ENCODE measurements at places on chromosomes 12 and 14. TPM values are rescaled to one million over a fixed set of nuclear protein-coding genes. Genes with fewer than 3 reads are reported as not detected.

DNA sequence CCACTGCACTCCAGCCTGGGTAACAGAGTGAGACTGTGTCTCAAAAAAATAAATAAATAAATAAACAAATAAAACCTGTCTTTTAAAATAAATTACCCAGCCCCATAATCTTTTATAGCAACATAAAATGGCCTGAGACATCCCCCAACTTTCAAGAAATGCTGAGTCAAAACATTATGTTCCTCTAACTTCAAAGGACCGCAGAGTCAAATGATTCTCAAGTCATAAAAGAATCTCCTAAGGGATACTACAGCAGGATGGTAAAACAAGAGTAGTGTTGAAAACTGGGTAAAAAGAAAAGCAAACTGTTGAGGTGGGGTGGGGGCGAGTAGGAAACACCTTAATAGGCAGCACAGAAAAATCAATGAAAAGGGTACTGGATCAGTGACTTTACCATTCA, 9.5 kb downstream of the BLTP3B start:
- no peak overlapping the region for H3K27ac ChIP-seq
- no peaks in the 10 kb centered on the region for H3K27me3 ChIP-seq
- H3K4me1 ChIP-seq, result peaks cover 4% of the 10 kb centered on the region

DNA sequence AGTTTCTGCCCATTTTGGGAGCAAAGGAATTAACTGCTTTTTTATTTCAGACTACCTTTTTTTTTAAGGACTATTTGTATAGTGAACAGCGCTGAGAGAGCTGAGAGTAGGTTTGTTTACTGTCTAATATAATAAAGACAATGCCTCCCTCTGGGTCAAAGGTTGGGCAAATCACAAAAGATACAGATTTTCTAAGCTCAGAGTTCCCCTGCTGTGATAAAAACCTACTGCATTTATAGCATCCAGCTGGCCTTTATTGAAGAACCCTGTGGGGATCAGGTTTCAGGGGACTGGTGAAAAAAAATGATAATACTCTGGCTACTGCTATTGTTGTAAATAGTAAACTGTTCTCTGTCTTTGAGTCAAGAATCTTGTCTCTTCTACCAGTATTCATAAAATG, 28.7 kb downstream of the CCDC59 start:
- H3K27ac ChIP-seq, result no peak overlapping the region
- peaks cover 28% of the 10 kb centered on the region for H3K27me3 ChIP-seq
- no peak for DNase-seq
- no peaks in the 10 kb centered on the region for H3K4me1 ChIP-seq
- no peak overlapping the region for H3K4me3 ChIP-seq

DNA sequence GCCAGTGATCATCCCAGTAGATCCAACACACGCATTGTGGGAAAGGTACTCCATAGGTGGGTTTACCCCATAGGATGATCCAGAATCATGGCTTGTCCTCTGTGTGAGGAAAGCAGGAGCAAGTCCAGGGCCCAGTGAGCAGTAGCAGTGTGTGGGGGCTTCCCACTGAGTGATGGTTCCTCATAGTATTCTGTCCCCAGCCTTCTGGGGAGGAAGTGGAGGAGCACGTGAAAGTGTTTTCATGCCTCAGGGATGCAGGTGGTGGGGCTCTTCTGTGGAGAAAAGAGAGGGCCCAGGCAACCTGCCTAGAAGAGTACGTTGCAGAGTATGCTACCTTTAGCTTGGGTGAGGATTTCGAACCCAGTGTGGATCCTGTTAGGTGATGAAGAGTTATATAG, 56.5 kb downstream of the SUSD6 start:
- DNase-seq, result no peak
- H3K4me3 ChIP-seq, result no peak overlapping the region
- H3K27ac ChIP-seq, result peak overlapping the region; percentile 68
- no peaks in the 10 kb centered on the region for H3K27me3 ChIP-seq
- H3K36me3 ChIP-seq, result peaks cover 11% of the 10 kb centered on the region

GRCh38 chr14:70730393-70730792, 78.9 kb downstream of the MAP3K9 start:
- no peaks in the 10 kb centered on the region for H3K27me3 ChIP-seq
- no peak overlapping the region for H3K4me3 ChIP-seq
- no peaks in the 10 kb centered on the region for H3K36me3 ChIP-seq
- no peak overlapping the region for H3K27ac ChIP-seq
- no peaks in the 10 kb centered on the region for H3K4me1 ChIP-seq

DNA sequence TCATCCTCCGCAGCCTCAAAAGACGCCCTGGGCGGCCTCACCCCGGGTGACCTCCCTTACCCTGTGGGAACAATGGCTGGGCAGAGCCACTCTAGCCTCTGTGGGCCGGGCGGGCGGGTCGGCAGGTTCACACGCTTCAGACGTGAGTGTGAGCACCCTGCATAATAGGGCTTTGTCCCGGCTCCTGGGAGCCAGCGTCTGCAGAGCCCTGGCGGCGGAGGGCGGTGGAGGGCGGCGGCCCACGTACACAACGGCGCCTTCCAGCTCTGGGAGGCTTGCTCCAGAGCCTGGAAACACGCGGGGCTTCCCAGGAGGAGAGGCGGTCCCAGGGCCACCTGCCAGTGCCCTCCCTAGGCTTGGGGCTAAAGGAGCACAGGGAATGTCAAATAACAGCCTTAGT, 205.6 kb downstream of the BCL11B start:
- no peak overlapping the region for H3K27ac ChIP-seq
- no peak overlapping the region for H3K4me3 ChIP-seq
- H3K27me3 ChIP-seq, result peaks cover 14% of the 10 kb centered on the region
- no peak for DNase-seq
- no peaks in the 10 kb centered on the region for H3K4me1 ChIP-seq

DNA sequence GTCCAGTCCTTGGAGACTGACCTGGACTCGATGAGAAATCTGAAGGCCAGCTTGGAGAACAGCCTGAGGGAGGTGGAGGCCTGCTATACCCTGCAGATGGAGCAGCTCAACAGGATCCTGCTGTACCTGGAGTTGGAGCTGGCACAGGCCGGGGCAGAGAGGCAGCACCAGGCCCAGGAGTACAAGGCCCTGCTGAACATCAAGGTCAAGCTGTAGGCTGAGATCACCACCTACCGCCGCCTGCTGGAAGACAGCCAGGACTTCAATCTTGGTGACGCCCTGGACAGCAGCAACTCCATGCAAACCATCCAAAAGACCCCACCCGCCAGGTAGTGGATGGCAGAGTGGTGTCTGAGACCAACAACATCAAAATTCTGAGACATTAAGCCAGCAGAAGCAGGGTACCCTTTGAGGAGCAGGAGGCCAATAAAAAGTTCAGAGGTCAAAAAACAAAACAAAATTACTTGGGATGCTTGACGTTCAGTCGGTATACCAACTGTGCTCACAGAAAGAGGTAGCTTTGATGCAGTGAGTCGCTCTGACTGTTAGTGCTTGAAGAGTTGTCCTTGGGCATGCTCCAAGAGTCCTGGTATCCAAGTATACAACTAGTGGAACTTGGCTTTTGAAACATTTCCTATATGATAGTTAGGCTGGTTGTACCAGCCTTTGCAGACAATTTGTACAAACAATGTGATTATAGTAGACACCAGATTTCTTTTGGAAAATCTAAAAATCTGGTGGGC, 4.8 kb downstream of the MED6 start:
- no peak overlapping the region for H3K27ac ChIP-seq
- peaks cover 30% of the 10 kb centered on the region for H3K36me3 ChIP-seq
- peaks cover 21% of the 10 kb centered on the region for H3K4me1 ChIP-seq
- no peaks in the 10 kb centered on the region for H3K27me3 ChIP-seq
- no peak for DNase-seq

DNA sequence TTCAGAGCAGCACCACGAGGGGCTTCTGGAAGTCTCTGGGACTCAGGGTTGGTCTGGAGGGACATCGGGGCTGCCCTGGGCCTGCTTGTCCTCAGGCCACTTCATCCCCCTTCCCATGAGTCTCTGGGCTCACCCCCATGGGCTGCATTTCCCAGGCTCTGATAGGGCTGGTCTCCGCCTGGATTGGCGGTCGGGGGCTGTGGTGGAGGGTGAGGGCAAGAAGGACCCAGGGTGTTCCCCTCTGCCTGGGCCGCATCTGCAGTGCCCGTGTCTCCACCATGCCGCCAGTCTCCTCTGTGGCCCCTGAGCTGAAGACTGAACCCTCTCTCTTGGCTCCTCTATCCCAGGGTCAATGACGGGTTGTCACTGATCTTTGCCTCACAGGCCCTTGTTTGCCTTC, 242.1 kb downstream of the ADGRD1 start:
- H3K4me3 ChIP-seq, result no peak overlapping the region
- no peak for DNase-seq
- no peaks in the 10 kb centered on the region for H3K36me3 ChIP-seq
- H3K27ac ChIP-seq, result no peak overlapping the region
- peaks cover 3% of the 10 kb centered on the region for H3K27me3 ChIP-seq

Gene CNIH1
- total RNA-seq, result 127 TPM

Gene ASPG
- total RNA-seq, result not detected

Gene PPP4R4
- not detected for total RNA-seq

Gene KLRK1
- 4.9 TPM for total RNA-seq

Data from osteocyte (in vitro differentiated cells).